ENCODE measurements at places on chromosomes 13 and 19. TPM values are rescaled to one million over a fixed set of nuclear protein-coding genes. Genes with fewer than 3 reads are reported as not detected.

The PSG1 gene
- polyA plus RNA-seq: not detected

The SLITRK1 gene
- 0.10 TPM for polyA plus RNA-seq

The GPR180 gene
- 5.7 TPM for polyA plus RNA-seq

The NDUFA7 gene
- 33.7 TPM for polyA plus RNA-seq

DNA sequence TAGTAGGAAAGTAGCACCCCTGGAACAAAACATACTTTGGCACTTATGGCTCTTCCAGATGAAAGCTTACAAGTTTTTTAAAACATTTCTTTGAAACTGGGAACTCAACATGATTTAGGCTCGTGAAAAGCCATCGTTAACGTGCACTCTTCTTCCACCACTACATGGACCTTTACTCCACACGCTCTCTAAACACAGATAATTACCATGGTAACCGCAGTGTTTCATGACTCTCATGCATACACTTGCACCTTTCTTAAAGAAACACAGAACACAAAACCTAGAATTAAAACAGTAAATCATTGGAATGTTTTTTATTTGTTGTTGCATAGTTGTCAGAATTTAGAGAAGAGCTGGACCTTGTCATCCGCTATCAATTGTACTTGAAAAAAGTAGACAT is 154.3 kb downstream of the FGF9 start:
- DNase-seq: no peak

DNA sequence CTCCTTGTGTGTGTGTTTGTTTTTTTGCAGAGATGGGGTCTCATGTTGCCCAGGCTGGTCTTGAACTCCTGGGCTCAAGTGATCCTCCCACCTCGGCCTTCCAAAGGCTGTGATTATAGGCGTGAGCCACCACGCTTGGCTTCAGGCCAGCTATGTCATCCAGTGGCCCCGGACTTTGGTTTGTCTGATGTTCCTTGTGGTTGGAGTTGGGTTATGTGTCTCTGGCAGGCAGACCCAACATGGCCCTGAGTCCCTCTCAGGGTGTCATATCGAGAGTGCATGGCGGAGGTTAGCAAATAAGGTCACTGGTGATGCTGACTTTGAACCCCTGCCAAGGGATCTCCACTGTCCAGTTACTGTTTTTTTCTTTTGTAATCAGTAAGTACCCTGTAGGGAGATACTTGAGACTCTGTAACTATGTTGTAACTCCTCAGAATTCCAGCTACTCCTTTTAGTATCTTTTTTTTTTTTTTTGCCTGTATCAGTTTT is 37.3 kb downstream of the SMARCA4 start:
- no peak for DNase-seq

DNA sequence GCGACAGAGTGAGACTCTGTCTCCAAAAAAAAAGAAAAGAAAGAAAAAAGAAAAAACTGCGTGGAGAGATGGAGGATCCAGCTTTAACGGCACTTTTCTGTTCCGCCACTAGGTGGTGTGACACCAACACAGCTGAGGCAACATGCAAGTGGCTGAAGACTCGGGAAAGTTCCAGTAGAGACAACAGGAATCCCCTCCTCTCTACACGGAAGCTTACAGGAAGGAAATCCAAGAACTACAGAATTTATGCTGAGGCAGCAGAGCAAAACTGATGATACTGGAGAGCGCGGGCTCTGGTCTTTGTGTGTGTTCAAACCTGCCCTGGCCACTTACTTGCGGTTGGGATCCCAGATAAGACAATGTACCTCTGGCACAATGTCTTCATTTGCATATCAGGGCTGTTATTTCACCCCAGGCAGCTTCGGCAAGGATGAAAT is 9.9 kb downstream of the RANBP3 start:
- DNase-seq: peak; percentile 82

DNA sequence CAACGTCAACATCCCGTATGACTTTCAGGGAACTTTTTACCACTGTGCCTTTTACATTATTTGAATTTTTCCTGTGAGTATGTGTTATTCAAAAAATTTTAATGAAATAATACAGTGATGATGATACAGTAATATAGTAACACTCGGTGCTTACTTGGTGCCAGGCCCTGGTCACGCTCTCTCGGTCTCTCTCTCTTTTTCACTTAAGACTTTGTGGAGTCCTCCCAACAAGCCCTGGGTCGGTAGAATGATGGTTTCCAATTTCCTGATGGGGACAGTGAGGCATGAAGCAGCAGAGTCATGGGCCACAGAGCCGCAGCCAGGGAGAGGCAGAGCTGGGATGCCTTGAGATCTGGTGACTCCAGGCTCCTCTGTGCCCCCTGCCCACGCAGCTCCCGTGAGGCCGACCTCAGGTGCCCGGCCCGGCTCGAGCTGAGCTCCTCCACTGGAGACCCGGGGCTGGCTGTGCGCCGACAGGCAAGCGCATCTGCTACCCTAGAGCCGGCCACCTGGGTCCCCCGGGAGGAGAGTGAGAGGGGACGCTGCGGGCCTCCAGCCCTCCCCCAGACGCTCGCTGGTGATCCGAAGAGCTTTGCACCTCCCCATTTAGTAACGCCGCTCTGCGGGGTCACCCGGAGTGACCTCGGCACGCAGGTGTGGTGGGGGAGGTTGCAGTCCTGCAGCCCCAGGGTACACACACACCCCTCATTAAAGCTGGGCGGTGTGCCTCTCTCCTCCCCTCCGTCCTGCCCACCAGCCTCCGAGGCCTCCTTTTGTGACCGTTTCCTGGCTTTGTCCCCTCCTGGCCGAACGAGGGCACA is 4.4 kb upstream of the SBK3 start:
- DNase-seq: no peak

- no peak for DNase-seq
Observed at GRCh38 chr19:33393286-33394005, 19.9 kb downstream of the CEBPG start.
